Activated CD8-positive, alpha-beta memory T cell treated with anti-CD3 and anti-CD28 coated beads, Interleukin-2, amount 10 ng/mL, durations not matched to agents 7 days and 5 days (primary cell): ENCODE measurements at places on chromosomes 11 and 22. TPM values are rescaled to one million over a fixed set of nuclear protein-coding genes. Genes with fewer than 3 reads are reported as not detected.

DNA sequence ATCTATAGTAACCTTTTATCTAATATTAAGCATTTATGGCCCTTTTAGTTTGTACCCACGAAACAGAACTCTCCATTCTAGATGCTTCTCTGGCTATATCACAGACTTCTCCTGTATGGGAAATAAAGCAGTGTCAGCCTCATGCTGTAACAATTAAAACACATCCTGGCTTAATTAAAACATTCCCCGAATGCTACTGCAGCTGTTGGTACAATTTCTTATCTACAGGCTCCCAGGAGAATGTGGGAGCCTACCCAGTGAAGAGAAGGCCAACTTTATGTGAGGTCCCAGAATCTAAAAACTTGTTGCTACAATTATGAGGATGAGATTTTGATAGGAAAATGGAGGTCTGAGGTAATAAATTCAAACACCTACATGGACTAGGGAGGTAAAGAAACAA is 83.8 kb downstream of the MPPED2 start:
- DNase-seq = no peak

KLHL35 gene
- total RNA-seq = not detected

GRCh38 chr11:113410414-113411135 is 23.0 kb downstream of the ANKK1 start:
- no peak for DNase-seq

GRCh38 chr22:48580481-48580970 is 1247.1 kb downstream of the BRD1 start:
- no peak for DNase-seq

DNA sequence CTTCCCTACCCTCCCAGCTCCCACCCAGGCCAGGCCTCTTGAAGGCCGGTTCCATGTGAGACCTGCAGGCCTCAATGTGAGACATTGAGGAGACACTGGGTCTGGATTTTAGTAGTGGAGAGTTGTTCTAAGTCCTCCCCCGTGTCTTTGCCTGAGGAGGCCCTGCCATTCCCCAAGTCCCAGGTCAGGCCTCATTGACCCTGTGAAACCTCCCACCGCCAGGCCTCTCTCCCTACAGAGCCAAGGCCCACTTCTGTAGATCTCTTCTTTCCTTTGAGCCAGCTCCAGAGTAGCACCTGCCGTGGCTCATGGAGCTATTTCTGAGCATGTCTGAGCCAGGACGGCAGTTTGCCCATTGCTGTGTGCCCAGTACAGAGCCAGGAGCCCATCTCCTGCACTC is 1419.6 kb downstream of the TBC1D22A start:
- DNase-seq = no peak

PHF5A gene
- 54.5 TPM for total RNA-seq

- peak; percentile 65 for DNase-seq
Observed at GRCh38 chr11:117837791-117838190, 13.2 kb upstream of the FXYD2 start.

ACRV1 gene
- total RNA-seq = not detected
